ENCODE measurements at places on chromosomes 13 and 19. TPM values are rescaled to one million over a fixed set of nuclear protein-coding genes. Genes with fewer than 3 reads are reported as not detected.

GRCh38 chr13:84050536-84050935 is 168.3 kb upstream of the SLITRK1 start:
- H3K4me3 ChIP-seq = peak overlapping the region; percentile 51
- peak; percentile 93 for DNase-seq
- H3K27me3 ChIP-seq = no peaks in the 10 kb centered on the region

- DNase-seq = no peak
- peaks cover 5% of the 10 kb centered on the region for H3K4me1 ChIP-seq
- H3K36me3 ChIP-seq = no peaks in the 10 kb centered on the region
- no peak overlapping the region for H3K4me3 ChIP-seq
Observed at GRCh38 chr19:15550929-15551292, 42.6 kb downstream of the CYP4F22 start.

DNA sequence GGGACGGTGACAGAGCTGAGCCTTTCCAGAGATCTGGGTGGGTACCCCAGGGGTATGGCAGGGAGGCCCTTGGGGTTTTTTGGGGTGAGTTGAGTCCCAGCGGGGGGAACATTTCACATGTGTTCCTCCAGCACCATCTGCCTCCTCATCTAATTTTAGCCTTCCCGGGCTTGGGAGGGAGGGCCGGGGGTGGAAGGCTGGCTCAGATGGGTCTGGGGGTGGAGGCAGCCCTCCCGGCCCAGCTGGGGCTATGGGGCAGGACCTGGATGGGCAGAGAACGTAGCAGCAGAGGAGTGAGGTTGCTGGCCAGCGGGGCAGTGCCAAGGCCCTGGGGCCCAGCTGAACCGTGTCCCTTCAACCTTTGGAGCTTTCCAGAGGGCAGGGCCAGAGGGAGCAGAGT is 23.5 kb downstream of the ADGRL1 start:
- no peak overlapping the region for H3K27ac ChIP-seq
- no peaks in the 10 kb centered on the region for H3K36me3 ChIP-seq
- no peaks in the 10 kb centered on the region for H3K4me1 ChIP-seq
- H3K27me3 ChIP-seq = peaks cover 23% of the 10 kb centered on the region
- no peak overlapping the region for H3K4me3 ChIP-seq

DNA sequence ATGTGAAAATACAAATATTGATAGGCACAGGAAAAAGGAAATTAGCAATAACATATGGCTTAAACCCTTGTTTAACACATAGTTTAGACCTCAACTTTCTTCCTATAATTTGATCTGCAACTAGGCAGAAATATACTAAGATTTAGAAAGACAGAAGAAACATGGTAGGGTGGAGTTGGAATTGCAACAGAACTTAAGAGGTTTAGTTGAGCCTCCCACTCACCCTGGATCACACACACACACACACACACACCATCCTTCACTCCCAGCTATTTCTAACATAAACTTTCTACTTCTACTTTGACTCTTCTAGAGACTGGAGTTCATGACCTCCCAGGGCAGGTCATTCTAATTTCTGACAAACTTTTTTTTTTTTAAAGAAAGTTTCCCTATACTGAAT is 47.4 kb downstream of the FLT3 start:
- peaks cover 45% of the 10 kb centered on the region for H3K4me1 ChIP-seq
- no peaks in the 10 kb centered on the region for H3K36me3 ChIP-seq
- no peak overlapping the region for H3K4me3 ChIP-seq

DNA sequence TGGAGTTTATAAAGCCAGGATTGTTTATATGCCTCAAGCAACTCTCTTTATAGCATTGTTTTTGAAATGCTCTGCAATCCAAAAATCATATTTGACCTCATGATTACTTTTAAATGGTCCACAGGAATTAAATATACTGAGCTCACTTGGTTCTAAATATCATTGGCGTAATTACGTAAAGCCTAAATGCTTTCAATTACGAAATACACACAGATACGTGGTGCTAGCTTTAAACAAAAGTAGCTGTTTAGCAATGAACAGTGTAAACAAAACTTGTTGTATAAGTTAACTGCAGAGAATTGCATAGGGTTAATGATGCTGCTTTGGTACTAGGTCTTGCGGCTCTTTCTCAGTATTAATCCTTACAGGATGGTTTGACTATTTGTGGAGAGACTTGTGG is 346.6 kb downstream of the COG6 start:
- no peaks in the 10 kb centered on the region for H3K4me1 ChIP-seq
- DNase-seq = no peak
- no peak overlapping the region for H3K4me3 ChIP-seq
- no peak overlapping the region for H3K27ac ChIP-seq
- 0 out of 2 replicates have a peak, but pooled peaks cover 3% of the 10 kb centered on the region for H3K36me3 ChIP-seq
- no peaks in the 10 kb centered on the region for H3K27me3 ChIP-seq

- no peak overlapping the region for H3K27ac ChIP-seq
- no peak overlapping the region for H3K4me3 ChIP-seq
- peaks cover 33% of the 10 kb centered on the region for H3K36me3 ChIP-seq
- DNase-seq = no peak
- H3K4me1 ChIP-seq = no peaks in the 10 kb centered on the region
- H3K27me3 ChIP-seq = no peaks in the 10 kb centered on the region
Observed at GRCh38 chr19:21491146-21491545, 14.3 kb upstream of the ZNF429 start.

GRCh38 chr13:45215392-45216077 is 14.7 kb upstream of the KCTD4 start:
- H3K4me1 ChIP-seq = peaks cover 60% of the 10 kb centered on the region
- H3K36me3 ChIP-seq = peaks cover 24% of the 10 kb centered on the region
- no peaks in the 10 kb centered on the region for H3K27me3 ChIP-seq
- DNase-seq = no peak

The CYP2A6 gene
- not detected for total RNA-seq

DNA sequence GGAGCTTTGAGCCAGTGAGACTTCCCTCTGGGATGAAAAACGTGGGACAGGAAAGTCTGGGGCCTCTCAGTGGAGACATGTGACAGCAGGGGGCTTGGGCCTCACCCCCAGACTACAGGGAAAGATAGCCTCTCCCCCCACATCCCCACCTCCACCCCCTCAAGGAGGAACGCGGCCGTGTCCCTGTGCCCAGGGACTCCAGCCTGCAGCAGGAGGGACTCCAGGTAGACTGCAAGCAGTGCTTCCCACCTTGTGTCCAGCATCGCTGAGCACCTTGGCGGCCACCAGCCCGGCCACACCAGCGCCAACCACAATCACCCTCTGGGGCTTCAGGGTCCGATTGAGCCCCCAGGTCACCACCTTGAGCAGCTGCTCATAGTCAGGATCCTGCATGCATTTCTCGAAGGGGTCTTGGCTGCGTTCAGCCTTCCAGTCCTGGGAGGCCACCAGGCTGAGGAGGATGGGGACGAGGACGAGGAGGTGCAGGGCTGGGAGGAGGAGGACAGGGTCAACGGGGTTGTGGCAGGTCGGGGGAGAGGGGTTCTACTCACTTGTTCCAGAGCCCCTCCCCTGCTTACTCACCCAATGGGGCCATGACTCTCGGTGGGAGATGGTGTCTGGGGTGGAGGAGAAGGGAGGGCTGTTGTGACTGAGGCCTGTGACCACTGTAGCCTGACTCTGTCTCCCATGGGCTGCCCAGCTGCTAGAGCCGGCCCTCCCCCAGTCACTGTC is 955 bp downstream of the IL4I1 start:
- no peak overlapping the region for H3K27ac ChIP-seq
- peaks cover 20% of the 10 kb centered on the region for H3K4me1 ChIP-seq
- H3K4me3 ChIP-seq = no peak overlapping the region
- peaks cover 9% of the 10 kb centered on the region for H3K27me3 ChIP-seq
- no peaks in the 10 kb centered on the region for H3K36me3 ChIP-seq

- no peaks in the 10 kb centered on the region for H3K36me3 ChIP-seq
- H3K27me3 ChIP-seq = peaks cover 24% of the 10 kb centered on the region
- H3K27ac ChIP-seq = no peak overlapping the region
- H3K4me3 ChIP-seq = no peak overlapping the region
- H3K4me1 ChIP-seq = no peaks in the 10 kb centered on the region
Observed at GRCh38 chr19:38513762-38514167, 80.3 kb downstream of the RYR1 start.

DNA sequence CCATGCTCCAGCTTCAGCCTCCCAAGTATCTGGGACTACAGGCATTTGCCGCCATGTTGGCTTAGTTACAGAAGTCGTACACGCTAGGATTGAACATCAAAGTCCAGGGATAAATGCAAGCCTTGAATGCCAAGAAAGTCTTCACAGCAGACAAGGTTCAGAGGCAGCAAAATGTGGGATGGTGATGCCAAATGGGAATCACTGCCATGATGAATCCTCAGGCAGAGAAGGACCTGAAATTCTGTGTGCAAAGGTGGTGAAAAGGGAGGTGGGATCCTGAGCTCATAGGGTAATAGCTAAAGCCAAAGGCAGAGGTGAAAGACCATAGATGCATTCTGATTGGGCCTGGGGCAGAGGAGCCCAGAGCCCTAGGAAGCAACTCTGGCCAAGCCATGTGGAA is 79.3 kb upstream of the STK24 start:
- H3K4me3 ChIP-seq = no peak overlapping the region
- peaks cover 1% of the 10 kb centered on the region for H3K27me3 ChIP-seq
- no peak overlapping the region for H3K27ac ChIP-seq
- DNase-seq = no peak
- H3K4me1 ChIP-seq = peaks cover 16% of the 10 kb centered on the region

- H3K27me3 ChIP-seq = no peaks in the 10 kb centered on the region
- H3K36me3 ChIP-seq = peaks cover 53% of the 10 kb centered on the region
- peak overlapping the region; percentile 72 for H3K4me3 ChIP-seq
- H3K4me1 ChIP-seq = peaks cover 60% of the 10 kb centered on the region
- DNase-seq = peak; percentile 98
Observed at GRCh38 chr19:4713384-4713951, 10.2 kb downstream of the DPP9 start.

DNA sequence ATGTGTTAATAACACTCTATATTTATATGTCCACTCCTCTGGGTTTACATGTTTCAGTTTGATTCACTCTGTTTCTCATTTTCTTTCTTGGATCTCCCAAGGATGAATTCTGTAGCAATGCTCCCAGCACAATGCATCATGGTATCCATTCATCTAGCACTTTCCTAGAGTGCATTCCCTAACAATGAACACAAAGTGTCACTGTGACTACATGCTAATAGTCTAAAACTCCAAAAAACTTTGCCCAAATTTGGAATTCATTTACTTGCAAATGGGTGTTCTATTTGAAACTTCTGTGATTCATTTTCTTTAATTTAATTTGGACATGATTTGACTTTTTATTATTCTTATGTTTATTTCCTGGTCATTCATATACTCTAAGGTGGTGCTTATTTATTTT is 286.3 kb downstream of the POU4F1 start:
- H3K4me3 ChIP-seq = no peak overlapping the region
- peaks cover 2% of the 10 kb centered on the region for H3K27me3 ChIP-seq
- H3K36me3 ChIP-seq = no peaks in the 10 kb centered on the region

DNA sequence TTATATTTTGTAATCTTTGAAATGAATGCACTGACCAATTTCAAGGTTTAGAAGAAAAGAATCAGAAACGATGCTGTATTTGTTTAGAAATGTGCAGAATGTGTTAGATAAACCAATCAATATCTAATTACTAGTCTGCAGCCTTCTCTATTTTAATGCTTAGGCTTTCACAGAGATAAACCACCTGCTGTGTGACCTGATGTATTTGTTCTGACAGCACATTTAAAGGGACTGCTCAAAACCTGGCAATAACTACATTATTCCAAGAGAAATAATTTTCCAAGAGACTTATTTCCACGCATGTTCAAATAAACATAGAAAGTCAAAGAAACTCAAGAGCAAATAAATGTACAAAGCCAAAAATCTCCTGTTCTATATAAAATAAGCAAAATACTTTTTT is 641.6 kb upstream of the PCDH20 start:
- no peaks in the 10 kb centered on the region for H3K36me3 ChIP-seq
- no peaks in the 10 kb centered on the region for H3K4me1 ChIP-seq
- H3K4me3 ChIP-seq = no peak overlapping the region
- H3K27me3 ChIP-seq = no peaks in the 10 kb centered on the region

The CLDND2 gene
- 1.6 TPM for total RNA-seq

GRCh38 chr19:17061205-17061604 is 14.0 kb downstream of the HAUS8 start:
- H3K4me3 ChIP-seq = no peak overlapping the region
- H3K27me3 ChIP-seq = no peaks in the 10 kb centered on the region
- no peak for DNase-seq

DNA sequence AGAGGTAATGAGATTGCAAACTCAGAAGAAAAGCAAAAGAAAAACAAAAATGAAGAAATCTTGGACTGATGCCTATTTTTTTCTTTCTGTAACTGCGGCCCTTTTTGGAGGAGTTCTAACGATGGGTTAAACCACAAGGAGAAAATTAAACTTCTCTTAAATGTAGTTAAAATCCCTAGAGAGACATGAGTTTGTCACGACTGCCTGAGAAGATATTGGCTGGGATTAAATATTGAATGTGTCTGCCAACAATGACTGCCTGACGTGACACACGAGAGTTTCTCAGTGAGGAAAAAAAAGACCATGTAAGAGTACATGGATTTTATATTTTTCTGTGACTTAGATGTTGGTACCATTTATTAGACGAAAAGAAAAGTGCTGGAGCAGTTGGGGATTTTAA is 1013.4 kb downstream of the PCDH9 start:
- no peaks in the 10 kb centered on the region for H3K36me3 ChIP-seq
- no peak overlapping the region for H3K27ac ChIP-seq
- no peak overlapping the region for H3K4me3 ChIP-seq
- H3K27me3 ChIP-seq = peaks cover 1% of the 10 kb centered on the region
- DNase-seq = no peak
- peaks cover under 1% of the 10 kb centered on the region for H3K4me1 ChIP-seq

The FUT1 gene
- 0.05 TPM for total RNA-seq

DNA sequence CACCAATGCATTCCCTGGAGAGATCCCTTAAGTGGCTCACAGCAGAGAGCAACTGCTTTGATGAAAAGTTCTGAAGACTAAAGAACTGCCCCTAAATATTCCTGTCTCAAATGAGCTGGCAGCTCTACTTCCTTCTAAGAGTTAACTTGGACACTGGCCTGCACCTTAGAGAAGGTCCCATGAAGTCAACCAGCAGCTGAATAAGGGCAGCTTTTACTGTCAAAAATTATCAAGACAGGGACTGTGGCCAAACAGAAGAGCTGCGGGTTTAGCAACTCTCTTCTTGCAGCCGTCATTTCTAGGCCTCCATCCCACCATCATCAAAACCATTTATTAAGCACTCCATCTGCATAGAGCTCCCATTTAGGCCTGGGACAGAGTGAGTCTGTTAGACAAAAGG is 491.1 kb upstream of the TSHZ3 start:
- no peak overlapping the region for H3K4me3 ChIP-seq
- H3K36me3 ChIP-seq = no peaks in the 10 kb centered on the region
- DNase-seq = no peak
- no peaks in the 10 kb centered on the region for H3K27me3 ChIP-seq

- DNase-seq = peak; percentile 56
- H3K27ac ChIP-seq = peak overlapping the region; percentile 85
- no peaks in the 10 kb centered on the region for H3K27me3 ChIP-seq
- H3K4me3 ChIP-seq = peak overlapping the region; percentile 56
- peaks cover 65% of the 10 kb centered on the region for H3K4me1 ChIP-seq
Observed at GRCh38 chr19:46373491-46374359, 26.8 kb downstream of the PPP5C start.

The ICAM1 gene
- total RNA-seq = 9.5 TPM

- peaks cover 1% of the 10 kb centered on the region for H3K27me3 ChIP-seq
- H3K27ac ChIP-seq = no peak overlapping the region
- no peak overlapping the region for H3K4me3 ChIP-seq
Observed at GRCh38 chr13:103130681-103131210, 64.5 kb upstream of the SLC10A2 start.
